ENCODE measurements at places on chromosomes 5 and 9.

- no peak for DNase-seq
These were observed 162.6 kb upstream of the GNA14 start for GRCh38 chr9:77810637-77811119.

DNA sequence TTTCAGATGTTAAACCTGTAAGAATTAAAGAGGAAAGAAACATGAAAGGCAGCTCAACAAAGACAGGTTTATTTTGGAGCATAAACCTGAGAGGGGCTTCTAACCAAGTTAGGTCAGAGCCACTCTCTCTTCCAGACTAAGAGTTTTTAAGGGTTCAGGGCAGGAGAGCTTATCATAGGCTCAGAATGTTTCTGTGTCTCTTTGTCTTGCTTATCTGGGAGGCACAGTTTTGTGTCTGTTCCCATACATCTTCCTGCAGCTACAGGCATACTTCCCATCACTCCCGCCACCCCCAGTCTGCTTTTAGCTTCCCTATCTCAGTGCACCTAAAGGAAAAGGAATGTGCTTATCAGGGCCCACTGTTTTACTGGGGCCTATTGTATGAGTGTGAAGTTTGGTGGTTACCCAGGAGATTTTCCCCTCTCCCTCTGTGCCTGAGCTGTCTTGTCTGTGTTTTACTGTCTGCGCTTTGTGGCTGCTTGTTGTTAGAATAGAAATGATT, 21.9 kb downstream of the CD14 start:
- DNase-seq, result no peak

- DNase-seq, result no peak
These were observed 3.0 kb upstream of the ZBTB34 start for GRCh38 chr9:126857261-126857960.

DNA sequence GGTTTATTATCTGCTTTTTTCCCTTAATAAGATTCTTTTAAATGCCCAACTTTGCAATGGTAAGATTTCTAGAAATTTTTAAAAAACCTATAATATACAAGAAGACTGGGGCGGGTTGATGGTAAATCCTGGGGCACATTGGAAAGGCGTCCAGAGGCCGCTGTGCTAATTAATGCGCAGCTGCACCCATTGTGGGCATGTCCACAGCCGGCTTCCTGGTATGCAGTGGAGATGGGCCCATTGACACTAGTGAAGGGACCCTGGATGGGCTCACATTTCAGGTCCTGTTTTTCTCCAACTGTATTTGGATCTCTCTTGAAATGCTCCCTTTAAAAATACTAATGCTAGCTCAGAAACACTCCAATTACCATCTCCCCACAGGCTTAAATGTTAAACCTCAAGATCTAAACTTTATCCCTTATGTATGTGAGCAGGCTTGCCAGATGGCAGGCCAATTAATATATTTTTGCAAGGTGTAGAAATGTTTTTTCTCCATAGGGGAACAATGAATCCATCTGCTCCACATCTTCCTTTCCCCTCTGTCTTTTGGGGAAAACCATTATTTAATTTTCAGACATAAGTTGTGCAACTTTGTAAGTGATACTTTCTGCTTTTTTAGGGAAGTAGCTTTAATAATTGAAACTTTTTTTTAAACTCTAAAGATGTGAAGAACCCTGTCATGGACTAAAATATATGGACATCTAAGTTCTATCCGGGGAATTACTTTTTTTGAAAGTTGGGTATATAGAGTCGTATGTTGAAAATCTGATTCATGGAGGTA, 177.3 kb downstream of the CD180 start:
- DNase-seq, result no peak

DNA sequence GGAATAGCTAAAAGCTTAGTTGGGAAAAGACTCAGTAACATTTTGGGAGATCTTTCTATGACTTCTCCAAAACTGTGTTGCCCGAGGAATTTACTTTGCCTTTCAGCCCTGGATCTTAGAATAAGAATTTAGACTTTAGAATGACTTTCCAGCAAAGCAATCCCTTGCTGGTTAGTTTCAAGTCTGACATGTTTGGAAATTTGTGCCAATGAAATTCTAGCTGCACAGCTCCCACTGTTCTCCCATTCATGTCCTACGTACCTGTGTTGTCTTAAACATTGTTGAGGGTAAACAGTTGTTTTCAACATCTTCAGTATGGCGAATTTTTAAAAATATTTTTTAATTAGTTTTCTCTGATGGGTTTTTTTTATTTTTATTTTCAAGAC, 111.4 kb downstream of the CCDC192 start:
- no peak for DNase-seq

- no peak for DNase-seq
These were observed 33.5 kb upstream of the LRRC14B start for GRCh38 chr5:157801-158200.

- no peak for DNase-seq
These were observed 28.1 kb downstream of the IL7R start for GRCh38 chr5:35884773-35885172.

DNA sequence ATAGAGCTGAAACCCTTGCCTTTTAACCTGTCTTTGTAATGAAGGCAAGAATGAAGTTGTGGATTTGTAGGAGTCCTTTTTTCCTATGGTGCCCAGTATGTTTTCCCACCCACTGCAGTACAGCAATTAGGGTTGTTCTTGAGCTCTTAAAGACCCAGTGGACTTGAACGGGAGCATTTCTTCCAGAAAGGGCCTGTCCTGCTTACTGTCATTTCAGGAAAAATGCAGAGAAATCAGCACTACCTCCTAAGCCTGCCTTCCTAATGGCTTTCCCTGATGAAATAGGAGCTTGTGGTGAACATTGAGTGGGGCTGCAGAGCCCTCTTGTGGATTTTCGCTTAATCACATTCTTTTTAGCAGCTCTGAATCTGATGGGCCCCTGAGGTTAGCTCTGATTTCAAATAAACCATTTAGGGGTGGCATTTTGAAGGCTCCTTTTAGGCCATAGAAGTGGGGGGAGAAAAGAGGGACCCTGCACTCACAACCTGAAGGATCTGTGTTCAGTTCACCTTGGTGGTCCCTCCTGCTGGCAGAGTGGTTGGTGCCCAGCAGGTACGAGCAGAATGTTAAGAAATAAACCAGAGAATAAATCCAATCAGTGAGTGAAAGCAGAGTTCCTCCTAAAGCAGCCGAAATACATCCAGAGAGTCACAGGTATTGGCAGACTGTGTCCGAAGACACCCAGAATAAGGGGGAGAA, 188.0 kb upstream of the KLF9 start:
- DNase-seq, result peak; percentile 3

DNA sequence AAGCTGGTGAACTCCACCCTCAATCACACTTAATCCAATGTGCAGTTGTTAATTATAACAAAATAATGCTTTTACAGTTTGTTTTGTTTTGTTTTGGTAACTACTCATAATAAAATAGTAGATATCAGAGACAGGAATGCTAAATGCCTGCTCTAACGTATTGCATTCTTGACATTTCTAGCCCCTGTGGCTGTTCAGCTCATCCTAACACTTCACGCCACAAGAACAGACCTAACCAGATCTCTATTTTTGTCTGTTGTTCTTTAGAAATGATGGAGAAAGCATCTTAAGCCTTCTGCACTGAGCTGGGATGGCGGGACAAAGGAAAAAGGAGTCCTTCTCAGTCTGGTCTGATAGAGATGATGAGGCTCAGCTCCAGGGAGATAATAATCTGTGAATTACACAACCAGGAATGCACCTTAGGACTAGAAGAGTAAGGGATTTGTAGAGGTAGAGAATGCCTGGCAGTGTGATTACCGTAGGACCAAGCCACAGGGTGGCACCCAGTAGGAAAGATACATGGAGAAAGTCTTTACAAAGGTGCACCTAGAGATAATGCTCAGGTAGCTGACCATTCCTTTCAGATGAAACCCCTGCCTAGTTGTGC, 628.8 kb downstream of the PDE4D start:
- no peak for DNase-seq

- DNase-seq, result no peak
These were observed 57.9 kb downstream of the DIAPH1 start for GRCh38 chr5:141560725-141561483.

- DNase-seq, result no peak
These were observed 53.7 kb upstream of the TEX48 start for GRCh38 chr9:114735704-114736103.

DNA sequence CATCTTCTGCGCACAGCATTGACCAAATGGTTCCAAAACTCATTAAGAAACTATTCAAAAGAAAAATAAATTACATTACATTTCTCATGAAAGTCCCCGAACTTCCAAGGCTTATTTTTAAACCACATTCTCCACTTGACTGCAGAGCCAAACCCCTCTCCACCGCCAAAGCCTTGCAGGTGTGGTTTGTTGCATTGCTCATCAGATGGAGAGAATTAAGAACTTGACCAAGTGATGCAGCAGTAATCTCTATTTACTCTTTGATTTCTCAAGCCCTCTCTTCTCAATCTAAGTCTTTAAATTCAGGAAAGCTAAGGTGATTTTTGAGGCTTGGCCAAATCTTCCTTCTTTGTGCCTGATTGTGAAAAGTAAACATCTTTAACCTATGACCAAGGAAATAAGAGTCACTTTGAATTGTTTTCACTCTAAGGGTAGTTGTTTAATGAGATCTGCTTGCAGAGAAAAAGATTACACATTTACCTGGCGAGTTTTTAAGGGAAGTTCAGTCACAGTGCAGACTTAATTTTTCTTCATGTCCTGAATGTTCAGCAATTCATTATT, 290.5 kb upstream of the ITGA1 start:
- no peak for DNase-seq

DNA sequence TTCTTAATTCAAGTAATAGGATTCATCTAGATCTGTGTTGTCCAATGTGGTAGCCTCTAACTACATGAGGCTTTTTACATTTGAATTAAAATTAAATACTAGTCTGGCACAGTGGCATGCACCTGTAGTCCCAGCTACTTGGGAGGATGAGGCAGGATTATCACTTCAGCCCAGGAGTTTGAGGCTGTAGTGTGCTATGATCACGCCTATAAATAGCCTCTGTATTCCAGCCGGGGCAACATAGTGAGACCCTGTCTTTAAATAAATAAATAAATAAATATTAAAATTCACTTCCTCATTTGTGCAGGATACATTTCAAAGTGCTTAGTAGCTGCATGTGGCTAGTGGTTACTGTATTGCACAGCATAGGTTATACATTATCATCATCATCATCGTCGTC, 91.8 kb downstream of the UBE2R2 start:
- DNase-seq, result no peak

DNA sequence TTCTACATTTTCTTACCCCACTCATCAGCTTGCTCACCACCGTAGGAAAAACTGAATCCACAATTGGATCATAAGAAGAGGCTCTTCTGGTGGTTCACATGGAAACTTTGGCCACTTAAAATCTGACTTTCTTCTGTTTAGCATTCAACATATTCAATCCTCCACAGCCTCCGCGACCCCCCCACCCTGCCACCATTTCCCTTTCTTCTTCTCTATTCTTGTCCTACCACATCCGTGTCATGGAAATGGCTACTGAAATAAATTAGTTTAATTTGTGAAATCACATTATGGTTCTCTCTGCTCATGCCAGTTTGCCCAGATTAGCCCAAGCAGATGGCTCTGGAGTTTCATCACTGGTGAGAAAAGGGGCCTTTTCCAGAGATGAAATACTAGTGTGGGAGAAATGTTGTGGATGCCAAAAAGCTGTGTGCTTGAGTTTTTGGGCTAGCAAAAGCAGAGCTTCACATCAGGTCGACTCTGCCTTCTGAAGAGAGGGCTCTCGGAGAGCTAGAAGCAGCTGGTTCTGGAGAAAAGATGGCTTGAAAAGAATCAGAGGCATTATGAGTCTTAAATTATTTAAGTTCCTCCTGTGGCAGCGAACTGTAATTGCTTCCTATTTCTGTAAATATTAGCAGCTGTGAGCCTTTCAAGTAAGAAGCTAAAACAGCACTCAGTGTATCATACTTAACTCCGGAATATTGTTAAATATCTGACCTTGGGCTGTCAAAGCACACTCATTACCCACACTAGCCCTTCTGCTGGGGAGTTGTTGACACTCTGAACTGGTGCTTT, 107.1 kb downstream of the MAT2B start:
- no peak for DNase-seq

DNA sequence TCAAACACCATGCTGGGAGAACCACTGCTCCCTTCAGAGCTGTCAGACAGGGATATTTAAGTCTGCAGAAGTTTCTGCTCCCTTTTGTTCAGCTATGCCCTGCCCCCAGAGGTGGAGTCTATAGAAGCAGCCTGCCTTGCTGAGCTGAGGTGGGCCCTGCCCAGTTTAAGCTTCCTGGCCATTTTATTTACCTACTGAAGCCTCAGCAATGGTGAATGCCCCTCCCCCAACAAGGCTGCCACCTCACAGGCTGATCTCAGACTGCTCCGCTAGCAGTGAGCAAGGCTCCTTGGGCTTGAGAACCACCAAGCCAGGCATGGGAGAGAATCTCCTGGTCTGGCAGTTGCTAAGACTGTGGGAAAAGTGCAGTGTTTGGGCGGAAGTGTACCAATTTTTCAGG, 205.5 kb upstream of the PTGER4 start:
- no peak for DNase-seq

GRCh38 chr9:89839952-89840351, 235.1 kb downstream of the GADD45G start:
- DNase-seq, result no peak

DNA sequence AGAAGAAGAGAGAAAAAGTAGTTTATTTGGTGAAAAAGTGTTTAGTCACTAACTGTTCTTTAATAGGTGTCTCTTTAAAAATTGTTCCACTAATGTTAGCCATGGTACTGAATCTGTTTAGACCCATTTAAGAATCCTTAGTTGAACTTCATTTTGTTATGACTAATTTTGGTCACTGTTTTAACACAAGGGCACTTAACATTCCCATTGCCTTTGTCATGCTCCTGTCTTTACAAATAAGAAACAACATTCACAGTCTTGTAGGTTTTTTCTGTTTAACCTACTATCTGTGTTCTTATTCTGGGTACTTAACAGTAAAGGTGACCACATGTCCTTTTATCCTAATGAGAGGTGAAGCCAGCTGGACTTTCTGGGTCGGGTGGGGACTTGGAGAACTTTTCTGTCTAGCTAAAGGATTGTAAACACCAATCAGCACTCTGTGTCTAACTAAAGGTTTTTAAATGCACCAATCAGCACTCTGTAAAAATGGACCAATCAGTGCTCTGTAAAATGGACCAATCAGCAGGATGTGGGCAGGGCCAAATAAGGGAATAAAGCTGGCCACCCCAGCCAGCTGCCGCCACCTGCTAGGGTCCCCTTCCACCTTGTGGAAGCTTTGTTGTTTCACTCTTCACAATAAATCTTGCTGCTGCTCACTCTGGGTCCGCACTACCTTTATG, 116.7 kb downstream of the WDR70 start:
- no peak for DNase-seq

DNA sequence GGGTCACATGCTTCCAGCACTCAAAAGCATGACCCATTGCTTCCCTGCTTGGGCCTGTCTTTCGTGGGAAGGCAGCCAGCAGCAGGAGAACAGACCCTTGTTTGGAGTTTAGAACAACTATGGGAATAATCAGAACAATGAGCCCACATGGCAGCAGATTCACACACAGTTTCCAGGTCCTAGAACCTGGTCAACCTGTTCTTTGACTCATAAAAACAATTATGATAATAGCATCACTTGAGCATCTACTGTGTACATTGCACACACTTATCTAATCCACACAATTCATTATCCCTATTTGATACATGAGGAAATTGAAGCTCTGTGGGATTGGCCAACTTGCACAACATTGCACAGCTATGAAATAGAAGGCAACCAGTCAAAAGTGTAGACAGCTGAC, 41.7 kb downstream of the KLF4 start:
- DNase-seq, result no peak
